ENCODE measurements at places on chromosomes 1 and 21.

GRCh38 chr1:7401814-7402547, 369.1 kb upstream of the VAMP3 start:
- peak; percentile 94 for DNase-seq

DNA sequence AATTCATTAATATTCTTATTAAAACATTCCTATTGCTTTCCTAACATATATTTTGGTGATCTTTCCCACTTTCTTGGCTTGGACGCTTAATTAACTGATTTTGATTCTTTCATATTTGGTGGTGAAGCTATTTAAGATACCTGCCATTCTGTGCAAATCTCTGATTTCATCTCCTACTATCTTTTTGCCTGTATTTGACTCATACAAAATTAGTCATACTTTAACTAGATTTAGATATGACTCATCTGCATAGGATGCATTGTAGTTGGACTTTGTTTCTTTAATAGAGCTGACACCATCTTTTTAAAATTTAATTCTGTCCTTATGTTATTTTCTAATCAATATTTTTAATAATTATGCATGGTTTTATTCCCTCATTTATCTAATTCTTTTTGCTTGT, 93.8 kb upstream of the PLPPR4 start:
- DNase-seq, result peak; percentile 45

- no peak for DNase-seq
Observed at GRCh38 chr1:11151114-11151513, 38.0 kb upstream of the ANGPTL7 start.

GRCh38 chr1:1537626-1538250, 2.7 kb downstream of the TMEM240 start:
- DNase-seq, result no peak

DNA sequence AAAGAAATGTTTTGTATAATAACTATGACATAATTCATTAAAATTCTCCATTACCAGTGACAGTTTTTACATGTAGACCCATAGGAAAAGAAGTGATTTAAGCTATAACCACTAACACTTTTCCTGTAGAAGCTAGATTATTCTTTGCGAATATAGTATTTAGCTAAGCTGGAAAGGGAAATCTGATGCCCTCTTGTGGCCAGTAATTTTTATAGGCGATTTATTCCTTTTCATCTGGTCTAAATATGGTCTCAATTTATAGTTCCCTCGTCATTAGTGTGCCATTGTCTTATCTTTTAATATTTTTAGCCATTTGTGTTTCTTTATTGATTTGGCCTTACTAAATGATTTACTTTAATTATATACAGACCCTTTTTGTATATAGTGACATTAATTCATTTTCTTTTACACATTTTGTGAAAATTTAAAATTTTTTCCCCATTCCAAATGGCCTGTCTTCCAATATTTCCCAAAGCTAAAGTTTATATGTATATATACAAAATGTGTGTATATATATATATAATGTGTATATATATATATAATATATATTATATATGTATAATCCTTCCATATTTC, 26.7 kb downstream of the BTG3 start:
- peak; percentile 85 for DNase-seq

DNA sequence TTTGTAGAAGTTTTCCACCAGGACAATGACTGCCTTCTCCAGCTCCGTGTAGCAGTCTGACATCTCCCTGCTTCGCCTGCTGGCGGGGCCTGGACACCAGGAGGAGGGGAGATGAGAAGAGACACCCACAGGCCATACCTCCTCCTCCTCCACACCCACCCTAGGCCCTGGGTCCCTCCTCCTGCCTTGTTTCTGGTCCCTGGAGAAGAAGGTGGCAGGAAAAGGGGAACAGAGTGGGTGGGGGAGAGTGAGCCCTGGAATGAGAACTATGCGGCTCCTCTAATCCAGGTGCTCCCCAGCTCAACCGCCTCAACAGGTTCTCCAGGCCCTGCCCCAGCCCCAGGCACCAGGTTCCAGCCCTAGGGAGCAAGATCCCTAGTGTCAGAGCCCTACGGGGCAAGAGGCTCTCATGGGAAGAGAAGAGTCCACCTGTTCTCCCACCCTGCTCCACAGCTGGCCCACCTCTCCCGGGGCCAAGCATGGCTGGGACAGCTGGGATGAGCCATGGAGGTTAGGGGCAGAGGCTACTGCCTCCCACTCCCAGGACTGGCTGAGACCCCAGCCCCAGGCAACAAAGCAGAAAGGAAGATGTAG, 4.8 kb downstream of the S100A16 start:
- no peak for DNase-seq

GRCh38 chr1:40078512-40079333, 18.3 kb downstream of the PPT1 start:
- peak; percentile 74 for DNase-seq

DNA sequence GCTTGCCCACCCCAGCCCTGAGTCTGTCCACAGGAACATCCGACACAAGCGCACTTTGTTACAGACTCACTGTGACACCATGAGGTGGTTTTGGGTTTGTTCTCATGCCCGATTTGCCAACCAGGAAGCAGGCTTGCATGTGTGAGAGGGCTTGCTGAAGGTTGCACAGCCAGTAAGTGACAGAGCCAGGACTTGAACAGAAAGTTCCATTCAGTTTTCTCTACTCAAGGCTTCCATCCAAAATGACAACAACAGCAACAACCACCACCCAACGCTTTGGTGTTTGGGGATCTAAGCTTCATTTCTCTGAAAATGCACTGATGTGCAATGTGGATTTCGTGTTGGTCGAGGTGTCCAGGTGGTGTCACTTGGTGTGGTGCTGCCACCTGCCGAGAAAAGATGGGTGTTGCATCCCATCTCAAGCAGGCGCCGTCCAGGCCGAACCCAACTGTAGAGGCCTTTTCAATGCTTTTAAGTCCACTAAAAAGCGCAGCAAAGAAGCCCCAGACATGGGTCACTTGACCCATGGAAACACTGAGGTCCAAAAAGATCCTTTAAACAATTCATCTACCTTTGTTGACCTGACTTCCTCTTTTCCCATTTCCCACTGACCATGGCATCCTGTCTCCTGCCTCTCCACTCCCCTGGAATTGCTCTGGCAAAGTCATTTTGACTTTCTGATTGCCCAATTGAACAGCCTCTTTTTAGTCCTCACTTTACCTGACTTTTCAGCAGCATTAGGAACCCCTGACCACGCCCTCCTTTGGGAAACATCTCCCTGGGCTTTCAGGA, 12.2 kb downstream of the CITED4 start:
- peak; percentile 80 for DNase-seq

DNA sequence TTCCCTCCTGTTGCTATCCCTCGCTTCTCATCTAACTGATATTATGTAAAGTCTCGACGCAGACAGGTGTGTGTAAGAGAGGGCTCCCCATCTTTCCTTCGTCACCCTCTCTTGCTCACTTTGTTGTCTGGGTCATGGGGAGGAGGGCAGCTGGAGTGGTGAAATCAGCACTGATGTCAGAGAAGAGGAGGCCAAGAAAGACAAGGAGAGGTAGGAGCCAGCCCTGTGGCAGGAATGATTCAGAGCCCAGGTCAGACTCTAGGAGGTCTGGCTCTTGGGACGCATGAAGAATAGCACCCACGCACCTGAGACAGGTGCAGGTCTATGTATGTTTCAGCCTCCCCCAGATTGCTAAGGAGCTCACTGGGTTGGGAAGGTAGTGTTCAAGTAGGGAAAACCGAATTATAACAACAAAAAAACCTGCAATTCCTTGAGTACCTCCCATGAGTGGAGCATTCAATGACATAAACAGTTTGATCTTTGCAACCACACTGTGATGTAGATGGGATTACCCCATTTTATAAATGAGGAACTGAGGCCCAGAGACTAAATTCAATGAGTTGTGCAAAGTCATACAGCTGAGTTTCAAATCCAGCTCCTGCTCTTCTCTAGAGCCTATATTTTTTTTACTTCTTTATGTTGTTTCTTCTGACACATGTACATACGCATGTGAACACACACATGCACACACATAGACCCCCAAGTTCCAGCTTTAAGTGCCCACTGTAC, 10.4 kb downstream of the NUAK2 start:
- DNase-seq, result no peak

- no peak for DNase-seq
Observed at GRCh38 chr1:28421744-28422143, 52.2 kb downstream of the PHACTR4 start.

GRCh38 chr1:237932816-237933215, 42.1 kb upstream of the ZP4 start:
- no peak for DNase-seq

DNA sequence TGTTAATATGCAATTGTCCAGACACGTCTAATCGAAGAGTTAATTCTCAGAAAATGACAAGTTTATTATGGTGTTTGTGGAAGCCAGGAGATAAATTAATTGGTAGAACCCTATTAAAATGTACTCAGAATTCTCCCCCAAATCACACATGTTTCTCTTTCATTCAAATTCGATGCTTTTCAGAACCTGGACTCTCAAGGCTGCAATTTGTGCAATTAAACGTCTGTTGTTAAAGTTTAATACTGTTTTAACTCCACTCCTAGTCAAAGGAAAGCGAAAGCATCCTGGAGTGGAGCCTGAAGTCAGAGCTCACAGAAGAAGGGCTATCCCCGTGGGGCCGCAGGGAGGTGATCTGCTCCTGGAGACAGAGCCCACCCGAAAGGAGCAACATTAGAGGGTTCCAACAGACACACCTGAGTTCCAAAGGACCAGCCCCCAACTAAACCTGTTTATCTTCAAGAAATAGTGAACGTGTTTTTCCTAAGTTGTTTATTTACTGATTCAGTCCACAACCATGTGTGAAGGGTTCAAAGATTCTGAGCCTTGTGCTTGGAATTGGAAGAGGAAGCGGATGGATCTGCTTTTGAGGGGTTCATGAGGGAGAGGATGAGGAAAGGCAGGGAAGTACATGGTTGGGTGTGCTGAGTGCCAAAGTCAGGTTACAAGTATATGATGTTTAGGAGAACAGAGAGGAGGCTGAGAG, 68.0 kb upstream of the AKT3 start:
- peak; percentile 60 for DNase-seq

DNA sequence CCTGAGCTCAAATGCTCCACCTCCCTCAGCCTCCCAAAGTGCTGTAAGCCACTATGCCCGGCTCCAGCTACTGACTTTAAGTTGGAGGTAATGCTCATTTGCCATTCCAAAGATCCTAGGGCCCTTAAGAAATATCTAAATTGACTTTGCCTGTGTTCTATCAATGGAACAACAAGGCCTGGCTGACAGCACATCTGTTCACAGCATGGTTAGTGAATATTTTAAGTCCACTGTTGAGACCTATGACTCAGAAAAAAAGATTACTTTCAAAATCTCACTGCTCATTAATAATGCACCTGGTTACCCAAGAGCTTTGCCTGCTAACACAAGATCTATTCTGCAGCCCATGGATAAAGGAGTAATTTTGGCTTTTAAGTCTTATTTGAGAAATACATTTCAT, 3.5 kb upstream of the SSX2IP start:
- no peak for DNase-seq

- no peak for DNase-seq
Observed at GRCh38 chr1:60619581-60619980, 462.8 kb upstream of the NFIA start.

DNA sequence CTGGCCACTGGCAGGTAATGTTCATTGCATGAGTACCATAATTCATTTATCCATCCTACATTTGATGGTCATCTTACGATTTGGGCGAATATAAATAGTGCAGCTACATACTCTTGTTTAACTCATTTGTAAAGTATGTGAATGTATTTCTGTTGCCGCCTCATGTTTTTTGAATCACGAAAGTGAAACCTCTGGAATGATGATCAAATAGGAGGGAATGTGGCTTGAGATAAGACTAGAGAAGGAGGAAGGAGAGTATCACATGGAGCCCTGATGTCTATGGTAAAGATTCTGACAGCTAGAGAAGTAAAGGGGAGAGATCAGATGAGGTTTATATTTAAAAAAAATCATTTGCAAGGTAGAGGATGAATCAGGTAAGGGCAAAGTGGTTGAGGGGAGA, 8.0 kb downstream of the MRPS14 start:
- DNase-seq, result peak; percentile 84

DNA sequence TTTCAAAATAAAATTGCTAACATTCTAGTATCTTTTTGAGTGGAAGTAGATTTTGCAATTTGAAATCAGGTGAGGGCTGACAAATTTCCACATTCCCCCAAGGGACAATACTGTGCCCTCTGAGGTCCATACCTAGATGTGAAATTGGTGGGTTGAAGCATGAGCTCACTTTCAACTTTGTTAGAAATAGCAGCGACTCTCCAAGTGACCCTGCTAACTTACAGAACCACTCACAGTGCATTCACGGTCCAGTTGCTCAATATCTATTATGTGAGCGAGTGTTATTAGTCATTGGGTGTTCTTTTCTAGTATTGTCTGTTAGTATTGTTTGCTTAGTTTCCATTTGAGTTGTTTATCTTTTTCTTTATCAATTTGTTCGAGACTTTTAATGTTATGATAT, 53.6 kb upstream of the ASB17 start:
- DNase-seq, result peak; percentile 65

GRCh38 chr1:193785850-193786420, 599.5 kb upstream of the B3GALT2 start:
- DNase-seq, result peak; percentile 37

DNA sequence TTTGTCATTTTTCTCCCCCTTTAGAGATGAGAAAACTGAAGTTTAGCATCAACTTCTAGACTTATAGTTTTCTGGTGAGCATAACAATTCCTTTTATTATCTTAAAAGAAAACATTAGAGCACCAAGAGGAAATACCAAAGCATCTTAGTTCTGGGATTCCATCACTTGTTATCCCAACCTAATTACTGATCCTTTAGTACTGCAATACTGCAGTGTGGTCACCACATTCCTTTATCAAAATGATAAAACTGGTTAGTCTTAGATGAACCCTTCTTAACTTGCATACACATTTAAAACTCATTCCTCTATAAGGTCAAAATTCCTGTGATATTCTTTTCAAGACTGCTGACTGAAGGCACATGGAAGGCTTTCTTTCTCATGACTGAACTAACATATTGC, 23.1 kb downstream of the SOD1 start:
- peak; percentile 28 for DNase-seq

- peak; percentile 59 for DNase-seq
Observed at GRCh38 chr1:232988572-232989040, 38.2 kb downstream of the NTPCR start.

DNA sequence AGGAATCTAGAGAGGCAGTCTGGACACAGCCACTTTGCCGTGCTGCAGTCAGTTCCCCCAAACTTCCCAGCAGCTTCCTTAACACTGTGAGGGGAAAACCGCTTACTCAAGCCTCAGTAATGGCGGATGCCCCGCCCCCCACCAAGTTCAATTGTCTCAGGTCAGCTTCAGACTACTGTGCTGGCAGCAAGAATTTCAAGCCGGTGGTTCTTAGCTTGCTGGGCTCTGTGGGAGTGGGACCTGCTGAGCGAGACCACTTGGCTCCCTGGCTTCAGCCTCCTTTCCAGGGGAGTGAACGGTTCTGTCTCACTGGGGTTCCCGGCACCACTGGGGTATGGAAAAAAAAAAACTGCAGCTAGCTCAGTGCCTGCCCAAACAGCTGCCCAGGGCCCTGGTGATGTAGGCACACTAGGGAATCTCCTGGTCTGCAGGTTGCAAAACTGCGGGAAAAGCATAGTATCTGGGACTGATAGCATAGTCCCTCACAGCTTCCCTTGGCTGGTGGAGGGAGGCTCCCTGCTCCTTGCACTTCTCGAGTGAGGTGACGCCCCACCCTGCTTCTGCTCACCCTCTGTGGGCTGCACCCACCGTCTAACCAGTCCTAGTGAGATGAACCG, 23.7 kb upstream of the HFM1 start:
- DNase-seq, result no peak

Data from adipocyte (in vitro differentiated cells).